ENCODE measurements at places on chromosomes 11 and 22.

DNA sequence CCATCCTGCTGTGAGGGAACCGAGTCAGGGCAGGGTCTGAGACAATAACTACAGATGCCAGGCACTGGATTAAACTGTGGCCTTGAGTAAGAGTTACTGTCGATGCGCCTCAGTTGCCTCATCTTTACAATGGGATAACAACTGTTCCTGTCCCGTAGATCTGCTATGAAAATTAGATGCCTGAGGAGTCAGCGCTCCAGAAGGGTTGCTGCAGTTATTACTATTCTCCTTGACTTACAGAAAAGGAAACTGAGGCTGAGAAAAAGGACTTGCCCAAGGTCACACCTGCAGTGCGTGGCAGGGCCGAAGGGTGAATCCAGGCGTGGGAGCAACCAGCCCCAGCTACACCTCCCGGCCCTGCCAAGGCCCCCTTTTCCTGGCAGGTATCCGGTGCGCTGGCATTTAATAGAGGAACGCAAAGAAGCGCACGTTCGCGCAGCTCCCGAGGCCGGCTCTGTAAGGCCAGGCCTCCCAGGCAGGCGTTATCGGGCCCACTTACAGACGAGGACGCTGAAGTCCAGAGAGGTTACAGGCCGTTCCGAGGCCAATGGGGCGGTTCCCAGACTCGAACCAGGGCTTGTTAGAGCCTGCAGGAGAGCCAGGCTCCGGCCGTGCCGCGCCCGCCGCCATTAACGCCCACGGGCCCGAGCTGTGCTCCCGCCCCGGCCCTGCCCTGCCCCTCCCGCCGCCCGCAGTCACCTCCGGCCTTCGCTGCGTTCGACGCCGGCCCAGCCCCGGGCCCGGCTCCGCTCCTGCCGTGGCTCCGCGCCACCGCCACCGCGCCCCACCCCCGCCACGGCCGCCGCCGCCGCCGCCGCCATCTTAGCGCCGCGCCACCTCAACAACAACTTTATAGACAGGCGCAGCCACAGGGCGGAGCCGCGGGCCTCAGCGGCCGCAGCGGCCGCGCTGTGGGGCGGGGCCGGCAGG lies at the start of gene C11orf68:
Gene C11orf68 (minus strand): TSS at position 852 of the 930 bp plus-strand sequence. CDS start 31 bp downstream, at position 821.
- no peak for DNase-seq

- no peak for DNase-seq
Observed at GRCh38 chr11:9037046-9037780, 33.4 kb upstream of the NRIP3 start.

DNA sequence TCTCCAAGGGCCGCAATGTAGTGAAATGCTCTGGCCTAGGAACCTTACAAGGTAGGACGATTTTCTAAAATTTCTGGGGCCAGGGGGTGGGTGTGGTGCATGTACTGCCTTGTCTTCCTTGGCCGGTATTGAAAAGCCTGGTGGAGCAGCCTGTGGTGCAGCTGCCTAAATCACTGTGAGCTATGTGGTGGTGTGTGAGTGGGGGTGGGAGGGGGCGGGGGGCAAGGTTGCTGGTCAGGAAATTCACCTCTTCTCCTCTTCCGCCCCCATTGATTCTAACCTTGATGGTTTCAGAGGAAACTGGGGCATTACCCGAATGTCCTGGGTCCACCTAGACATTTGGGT lies 137.2 kb downstream of the DBX1 start:
- DNase-seq, result no peak

DNA sequence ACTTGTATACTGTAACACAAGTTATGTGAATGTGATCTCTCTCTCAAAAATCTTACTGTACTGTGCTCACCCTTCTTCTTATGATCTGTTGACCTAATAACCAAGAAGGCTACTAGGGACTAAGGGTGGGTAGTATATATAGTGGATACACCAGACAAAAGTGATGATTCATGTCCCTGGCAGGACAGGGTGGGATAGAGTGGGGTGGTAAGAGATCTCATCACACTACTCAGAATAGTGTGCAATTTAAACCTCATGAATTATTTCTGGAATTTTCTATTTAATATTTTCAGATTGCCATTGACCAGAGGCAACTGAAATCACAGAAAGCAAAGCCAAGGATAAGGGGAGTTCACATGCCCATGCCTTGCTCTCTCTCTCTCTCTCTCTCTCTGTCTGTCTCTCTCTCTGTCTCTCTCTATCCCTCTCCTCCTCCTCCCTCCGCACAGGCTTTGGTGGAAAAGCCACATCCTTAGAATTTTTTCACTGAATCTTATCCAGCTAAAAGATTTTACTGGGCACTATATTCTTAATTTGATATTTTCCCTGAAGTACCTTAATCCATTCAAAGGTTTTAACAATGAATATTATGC lies 12.0 kb upstream of the STK33 start:
- DNase-seq, result no peak

- peak; percentile 80 for DNase-seq
Observed at GRCh38 chr11:75508051-75508561, 17.6 kb downstream of the GDPD5 start.

DNA sequence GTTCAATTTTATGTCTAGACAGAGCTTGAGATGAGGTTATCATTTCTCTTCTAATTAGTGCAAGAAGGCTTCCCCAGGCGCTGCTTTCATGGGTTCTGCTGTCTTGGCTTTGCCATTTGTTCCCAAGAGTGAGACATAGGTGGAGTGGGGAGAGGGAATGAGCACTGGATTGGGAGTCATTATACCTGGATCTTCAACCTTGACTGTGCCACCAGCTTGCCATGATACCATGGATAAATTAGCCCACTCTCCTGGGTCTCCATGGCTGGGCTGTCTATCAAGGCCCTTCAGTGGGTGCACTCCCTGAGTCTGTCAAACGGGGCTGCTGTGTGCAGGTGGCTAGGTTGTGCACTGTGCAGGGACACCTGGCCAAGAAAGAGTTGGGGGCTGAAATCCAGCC lies 15.6 kb upstream of the NECTIN1 start:
- no peak for DNase-seq

DNA sequence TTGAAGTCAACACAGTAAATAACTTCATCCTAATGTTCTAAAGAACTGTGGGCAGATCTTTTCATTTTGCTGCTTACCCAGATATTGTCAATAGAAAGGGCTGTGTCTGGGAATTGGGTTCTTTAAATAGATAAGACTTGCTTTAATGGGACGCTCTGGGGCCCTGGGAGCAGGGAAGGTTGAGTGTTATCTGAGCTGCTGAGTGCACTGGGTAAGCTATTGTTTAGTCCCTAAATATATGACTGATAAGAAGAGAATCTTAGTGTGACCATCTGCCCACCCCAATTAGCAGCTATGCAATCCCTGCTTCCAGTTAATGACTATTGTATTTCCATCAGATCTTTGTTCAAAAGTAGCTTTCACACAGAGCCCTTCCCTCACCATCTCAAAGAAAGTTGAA lies 44.4 kb downstream of the ARHGAP42 start:
- no peak for DNase-seq

- DNase-seq, result no peak
Observed at GRCh38 chr11:62505440-62506091, 41.0 kb downstream of the AHNAK start.

DNA sequence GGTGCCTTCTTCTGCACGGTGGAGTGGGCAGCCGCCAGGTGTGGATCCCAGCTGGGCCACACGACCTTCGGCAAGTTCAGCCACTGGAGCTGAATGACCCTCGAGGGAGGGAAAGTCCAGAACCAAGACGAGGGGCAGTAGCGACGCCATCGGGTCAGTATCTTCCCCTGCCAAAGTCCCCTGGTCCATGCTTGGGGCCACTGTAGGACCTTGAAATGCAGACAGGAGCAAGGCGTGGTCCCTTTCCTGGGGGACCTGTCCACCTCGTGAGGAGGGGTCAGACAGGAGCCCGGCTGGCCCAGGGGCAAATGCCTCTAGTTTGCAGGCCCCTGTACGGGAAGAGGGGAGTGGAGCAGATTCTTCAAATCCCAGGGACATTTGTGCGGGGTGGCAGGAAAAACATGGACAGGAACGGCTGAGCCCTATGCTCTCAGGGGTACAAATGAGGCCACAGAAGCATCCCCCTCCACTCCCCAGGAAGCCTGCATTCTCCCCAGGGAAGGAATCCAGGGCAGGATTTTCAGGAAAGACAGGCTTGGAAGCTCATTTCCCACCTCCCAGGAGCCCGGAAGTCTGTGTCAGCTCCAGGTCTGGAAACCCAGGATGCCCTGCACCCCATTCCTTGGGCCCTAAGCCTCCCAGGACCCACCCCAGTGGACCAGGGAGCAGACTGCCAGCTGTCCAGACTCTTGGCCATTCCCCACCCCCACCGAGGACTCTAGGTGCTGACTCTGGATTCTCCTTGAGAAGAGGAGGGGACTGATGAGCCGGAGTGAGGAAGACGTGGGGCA lies 6.6 kb downstream of the SHANK2 start:
- DNase-seq, result no peak

GRCh38 chr11:114342476-114342875 lies 46.3 kb downstream of the NNMT start:
- no peak for DNase-seq

GRCh38 chr11:1228101-1228821 lies 5.4 kb downstream of the MUC5B start:
- no peak for DNase-seq

DNA sequence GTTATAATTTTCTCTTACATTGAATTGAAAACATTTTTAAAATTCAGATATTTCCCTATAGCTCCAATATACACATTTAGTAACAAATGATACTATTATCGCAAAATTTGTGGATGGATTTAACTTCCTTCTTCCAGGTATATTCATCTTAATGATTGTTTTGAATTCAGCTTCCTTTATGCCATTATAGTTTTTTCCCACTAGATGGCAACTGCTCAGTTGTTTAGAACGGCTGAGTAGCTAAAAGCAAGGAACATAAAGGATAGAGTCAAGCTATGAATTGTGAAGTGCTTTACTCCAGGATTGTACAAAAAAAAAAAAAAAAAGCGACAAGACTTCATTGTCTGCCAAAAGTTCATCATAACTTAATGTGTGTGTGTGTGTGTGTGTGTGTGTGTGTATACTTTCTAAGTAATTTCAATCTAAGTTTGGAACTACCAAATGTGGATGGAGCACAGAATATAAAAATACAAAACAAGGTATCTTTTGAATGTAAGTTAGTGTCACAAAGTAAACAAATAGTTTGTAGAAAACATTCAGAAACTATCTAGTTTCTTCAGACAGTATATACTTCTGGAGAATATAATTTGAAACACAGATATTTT lies 846.4 kb downstream of the DLG2 start:
- no peak for DNase-seq

DNA sequence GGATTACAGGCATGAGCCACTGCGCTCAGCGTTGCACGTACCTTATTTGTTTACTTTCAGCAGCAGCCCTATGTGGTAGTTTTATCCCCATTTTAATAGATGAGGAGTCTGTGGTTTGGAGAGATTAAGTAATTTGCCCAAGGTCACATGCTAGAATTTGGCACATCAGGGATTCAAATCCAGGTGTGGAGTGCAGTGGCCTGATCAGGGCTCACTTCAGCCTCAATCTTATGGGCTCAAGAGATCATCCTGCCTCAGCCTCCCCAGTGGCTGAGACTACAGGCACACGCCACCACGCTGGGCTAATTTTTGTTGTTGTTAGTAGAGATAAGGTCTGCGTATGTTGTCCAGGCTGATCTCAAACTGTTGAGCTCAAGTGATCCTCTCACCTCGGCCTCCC lies 18.5 kb upstream of the SPTBN2 start:
- no peak for DNase-seq

GRCh38 chr11:76206077-76206326 lies 300 bp downstream of the WNT11 start:
- DNase-seq, result no peak

DNA sequence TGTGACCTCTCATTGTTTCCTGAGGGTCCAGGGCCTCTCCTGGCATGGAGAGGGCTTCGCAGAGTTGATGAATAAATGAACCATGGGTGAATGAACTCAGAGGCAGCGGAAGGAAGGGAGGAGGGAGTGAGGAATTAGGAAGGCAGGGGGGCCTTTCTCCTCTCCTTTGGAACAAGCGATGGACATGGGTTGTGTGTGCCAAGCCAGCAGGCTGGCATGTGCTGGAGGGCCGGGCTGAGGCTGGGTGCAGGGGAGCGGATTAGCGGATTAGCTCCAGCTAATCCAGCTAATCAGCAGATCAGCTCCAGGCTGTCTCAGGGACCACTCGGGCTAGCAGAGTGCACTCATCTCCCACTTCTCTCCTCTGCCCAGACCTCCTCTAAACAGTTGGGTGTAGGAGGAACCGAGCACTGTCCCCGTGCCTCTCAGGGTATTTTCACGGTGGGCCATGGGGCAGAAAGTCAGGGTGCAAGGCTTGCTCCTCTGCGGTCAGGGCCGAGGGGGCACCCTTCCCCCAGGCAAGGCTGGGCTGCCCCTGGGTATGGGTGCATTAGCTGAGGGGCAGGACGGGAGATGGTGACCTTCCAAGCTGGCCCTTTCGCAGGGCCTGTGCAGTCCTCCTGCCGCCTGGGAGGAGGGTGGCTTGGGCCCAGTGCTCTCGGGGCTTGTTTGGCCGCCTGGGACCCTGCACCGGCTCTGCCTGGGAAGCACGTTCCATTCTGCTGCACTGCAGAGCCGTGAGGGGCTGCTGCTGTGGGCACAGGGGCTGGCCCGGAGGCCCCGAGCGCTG lies 120.3 kb upstream of the B3GAT1 start:
- no peak for DNase-seq

GRCh38 chr11:35617687-35618496 lies at the start of gene FJX1:
TSS of gene FJX1 (plus strand) at chr11:35618460. CDS start at chr11:35618637, 177 bp downstream.
- DNase-seq, result no peak

DNA sequence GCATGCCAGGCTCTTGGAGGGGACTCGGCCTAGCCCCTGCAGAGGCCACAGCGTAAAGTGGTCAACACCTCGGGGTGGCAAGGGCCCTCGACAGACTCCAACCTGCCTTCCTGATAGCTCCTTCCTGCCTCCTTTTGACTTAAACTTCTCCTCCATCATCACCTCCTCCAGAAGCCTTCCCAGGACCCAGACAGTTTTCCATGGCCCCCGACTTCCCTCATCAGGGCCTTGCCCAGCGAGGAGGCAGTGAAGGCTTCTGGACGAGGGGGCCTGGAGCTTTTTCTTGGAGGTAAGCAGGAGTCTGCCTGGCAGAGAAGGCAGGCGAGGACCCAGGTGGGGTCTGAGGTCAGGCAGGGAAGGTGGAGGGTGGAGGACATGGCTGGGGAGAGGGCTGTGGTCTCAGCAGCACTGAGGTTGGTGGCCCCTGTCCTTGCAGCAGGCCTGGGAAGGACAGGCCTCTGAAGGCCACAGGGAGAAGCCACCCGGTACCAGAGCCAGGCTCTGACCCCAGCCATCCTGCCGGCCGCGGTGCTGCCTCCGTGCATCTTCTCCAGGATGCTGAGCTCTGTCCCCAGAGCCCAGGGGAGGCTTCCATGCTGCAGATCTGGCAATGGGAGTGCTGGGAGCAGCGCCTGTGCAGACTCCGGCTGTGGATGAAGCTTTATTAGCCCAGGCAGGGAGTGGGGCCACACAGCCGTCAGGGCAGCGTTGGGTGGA lies 81.4 kb downstream of the WNT7B start:
- no peak for DNase-seq

- DNase-seq, result no peak
Observed at GRCh38 chr11:115409691-115410220, 94.5 kb downstream of the CADM1 start.

- DNase-seq, result peak; percentile 33
Observed at GRCh38 chr11:123457187-123457770, 27.2 kb downstream of the GRAMD1B start.

GRCh38 chr22:40520562-40520961 lies 116.0 kb downstream of the MRTFA start:
- DNase-seq, result no peak

- DNase-seq, result peak; percentile 80
Observed at GRCh38 chr11:121575250-121575962, 122.6 kb upstream of the SORL1-AS1 start.

- peak; percentile 88 for DNase-seq
Observed at GRCh38 chr11:46242952-46243795, 34.3 kb upstream of the CREB3L1 start.

Data from CD4-positive, alpha-beta T cell treated with Interleukin-4 for 1 hour (primary cell).